Peyer's patch (tissue), 4 donors: ENCODE measurements at places on chromosomes 16 and 17.

GRCh38 chr17:7811251-7811650 lies 22.8 kb upstream of the KDM6B start:
- DNase-seq, result no peak

- DNase-seq, result no peak
Observed at GRCh38 chr16:28937222-28937876, 5.6 kb downstream of the CD19 start.

GRCh38 chr16:64745258-64745930 lies 376.5 kb downstream of the CDH11 start:
- no peak for DNase-seq

DNA sequence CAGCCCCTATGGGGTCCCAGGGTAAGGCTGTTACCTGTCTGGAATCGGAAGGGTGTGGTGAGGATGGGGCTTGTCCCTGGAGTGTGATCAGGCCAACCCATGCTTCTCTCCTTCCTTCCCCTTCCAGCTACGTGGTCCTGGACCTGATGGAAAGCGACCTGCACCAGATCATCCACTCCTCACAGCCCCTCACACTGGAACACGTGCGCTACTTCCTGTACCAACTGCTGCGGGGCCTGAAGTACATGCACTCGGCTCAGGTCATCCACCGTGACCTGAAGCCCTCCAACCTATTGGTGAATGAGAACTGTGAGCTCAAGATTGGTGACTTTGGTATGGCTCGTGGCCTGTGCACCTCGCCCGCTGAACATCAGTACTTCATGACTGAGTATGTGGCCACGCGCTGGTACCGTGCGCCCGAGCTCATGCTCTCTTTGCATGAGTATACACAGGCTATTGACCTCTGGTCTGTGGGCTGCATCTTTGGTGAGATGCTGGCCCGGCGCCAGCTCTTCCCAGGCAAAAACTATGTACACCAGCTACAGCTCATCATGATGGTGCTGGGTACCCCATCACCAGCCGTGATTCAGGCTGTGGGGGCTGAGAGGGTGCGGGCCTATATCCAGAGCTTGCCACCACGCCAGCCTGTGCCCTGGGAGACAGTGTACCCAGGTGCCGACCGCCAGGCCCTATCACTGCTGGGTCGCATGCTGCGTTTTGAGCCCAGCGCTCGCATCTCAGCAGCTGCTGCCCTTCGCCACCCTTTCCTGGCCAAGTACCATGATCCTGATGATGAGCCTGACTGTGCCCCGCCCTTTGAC lies 2.4 kb downstream of the MAPK7 start:
- peak; percentile 48 for DNase-seq
